ENCODE measurements at places on chromosomes 4 and X. TPM values are rescaled to one million over a fixed set of nuclear protein-coding genes. Genes with fewer than 3 reads are reported as not detected.
A peak's percentile ranks its signal among the peaks of the same experiment; 100 is the strongest.

GRCh38 chr4:40596522-40596921 is 33.1 kb downstream of the RBM47 start:
- peaks cover 6% of the 10 kb centered on the region for H3K27me3 ChIP-seq
- no peak overlapping the region for H3K27ac ChIP-seq
- H3K4me3 ChIP-seq: no peak overlapping the region
- no peak for DNase-seq

- H3K27me3 ChIP-seq: peaks cover 10% of the 10 kb centered on the region
- H3K27ac ChIP-seq: no peak overlapping the region
- no peaks in the 10 kb centered on the region for H3K36me3 ChIP-seq
- peaks cover 2% of the 10 kb centered on the region for H3K4me1 ChIP-seq
Measured at GRCh38 chrX:69493193-69493592, 10.9 kb upstream of the NALF2 start.

DNA sequence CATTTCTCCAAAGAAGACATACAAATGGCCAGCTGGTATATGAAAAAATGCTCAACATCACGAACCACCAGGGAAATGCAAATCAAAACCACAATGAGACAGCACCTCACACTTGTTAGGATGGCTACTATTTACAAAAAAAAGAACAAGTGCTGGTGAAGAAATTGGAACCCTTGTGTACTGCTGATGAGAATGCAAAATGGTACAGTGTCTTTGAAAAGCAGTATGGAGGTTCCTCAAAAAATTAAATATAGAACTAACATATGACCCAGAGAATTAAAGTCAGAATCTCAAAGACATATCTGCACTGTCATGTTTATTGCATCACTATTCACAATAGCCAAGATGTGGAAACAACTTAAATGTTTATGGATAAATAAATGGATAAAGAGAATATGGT is 20.9 kb downstream of the PAGE4 start:
- H3K36me3 ChIP-seq: no peaks in the 10 kb centered on the region
- peaks cover 3% of the 10 kb centered on the region for H3K27me3 ChIP-seq
- DNase-seq: no peak
- H3K4me3 ChIP-seq: no peak overlapping the region

GRCh38 chrX:44536198-44536597 is 6.5 kb downstream of the FUNDC1 start:
- DNase-seq: no peak
- H3K4me3 ChIP-seq: no peak overlapping the region
- no peak overlapping the region for H3K27ac ChIP-seq
- H3K27me3 ChIP-seq: no peaks in the 10 kb centered on the region
- peaks cover 12% of the 10 kb centered on the region for H3K36me3 ChIP-seq

DNA sequence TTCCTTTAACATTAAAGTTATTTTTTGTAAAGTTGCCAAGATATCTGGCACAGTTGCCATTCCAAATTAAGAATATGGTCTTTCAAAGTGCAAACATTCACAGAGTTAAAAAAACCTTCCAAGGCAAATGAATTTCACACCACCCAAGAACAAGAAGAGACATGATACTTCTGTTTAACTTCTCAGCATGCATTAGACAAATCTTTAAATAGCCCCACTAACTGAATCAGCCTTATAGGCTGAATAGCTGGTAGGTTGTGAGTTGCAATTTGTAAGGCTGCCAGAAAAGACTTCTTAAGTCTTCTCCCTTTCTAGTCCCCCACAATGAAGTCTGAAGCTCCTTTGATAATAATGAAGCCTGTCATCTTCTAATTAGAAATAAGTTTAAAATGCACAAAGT is 95.6 kb downstream of the MAPK10 start:
- no peak overlapping the region for H3K4me3 ChIP-seq
- no peaks in the 10 kb centered on the region for H3K4me1 ChIP-seq
- no peaks in the 10 kb centered on the region for H3K36me3 ChIP-seq
- no peak for DNase-seq

GRCh38 chrX:143095321-143095720 is 69.6 kb downstream of the SPANXN4 start:
- no peak overlapping the region for H3K27ac ChIP-seq
- DNase-seq: no peak
- H3K4me3 ChIP-seq: no peak overlapping the region
- no peaks in the 10 kb centered on the region for H3K36me3 ChIP-seq

- H3K4me3 ChIP-seq: no peak overlapping the region
- H3K4me1 ChIP-seq: no peaks in the 10 kb centered on the region
- H3K27ac ChIP-seq: no peak overlapping the region
- H3K36me3 ChIP-seq: no peaks in the 10 kb centered on the region
- DNase-seq: no peak
Measured at GRCh38 chr4:82240410-82240809, 133.4 kb downstream of the HNRNPD start.

Gene FRMPD3
- not detected for total RNA-seq

- peaks cover 7% of the 10 kb centered on the region for H3K4me1 ChIP-seq
- no peak overlapping the region for H3K4me3 ChIP-seq
- no peaks in the 10 kb centered on the region for H3K36me3 ChIP-seq
- DNase-seq: no peak
- no peak overlapping the region for H3K27ac ChIP-seq
Measured at GRCh38 chr4:119623025-119623424, 5.6 kb downstream of the PDE5A start.

GRCh38 chrX:28585767-28586166 is 1.5 kb upstream of the IL1RAPL1 start:
- no peak overlapping the region for H3K4me3 ChIP-seq
- no peak overlapping the region for H3K27ac ChIP-seq
- DNase-seq: no peak
- H3K27me3 ChIP-seq: no peaks in the 10 kb centered on the region
- no peaks in the 10 kb centered on the region for H3K36me3 ChIP-seq

DNA sequence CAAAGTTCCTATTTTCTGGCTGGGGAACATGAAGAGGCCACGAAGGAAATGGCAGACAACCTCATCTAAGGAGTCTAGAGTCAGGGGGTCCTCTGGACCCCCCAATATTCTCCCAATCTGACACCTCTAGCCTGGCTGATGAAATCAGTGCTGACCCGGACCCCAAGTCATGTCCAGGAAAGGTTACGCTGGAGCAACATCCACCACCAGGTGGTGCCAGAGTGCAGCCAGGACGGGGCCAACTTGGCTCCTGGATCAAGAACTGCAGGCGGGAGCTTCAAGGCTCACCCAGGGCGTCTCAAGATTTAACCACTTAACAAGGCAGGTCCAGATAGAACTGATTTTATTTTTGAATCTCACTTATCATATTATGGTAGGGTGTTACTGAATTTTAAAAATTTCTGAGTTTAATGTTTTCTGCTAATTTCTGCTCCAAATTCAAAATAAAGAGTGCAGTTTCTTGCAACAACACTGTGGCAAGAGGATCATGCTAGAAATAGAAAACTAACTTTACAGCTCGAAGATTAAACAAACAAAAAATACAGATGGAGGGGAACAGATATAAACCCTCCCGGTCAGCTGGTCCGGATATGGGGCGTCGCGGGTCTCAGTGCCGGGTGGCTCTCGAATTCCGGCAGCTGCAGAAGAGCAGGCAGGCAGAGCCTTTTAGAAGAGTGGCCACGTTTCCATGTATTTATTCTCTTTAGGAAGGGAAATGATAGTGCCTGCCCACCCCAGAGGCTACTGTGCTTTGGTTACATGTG is 135.5 kb downstream of the AFAP1 start:
- no peak overlapping the region for H3K4me3 ChIP-seq
- peak; percentile 90 for DNase-seq
- peaks cover 32% of the 10 kb centered on the region for H3K36me3 ChIP-seq
- H3K27ac ChIP-seq: peak overlapping the region; percentile 1
- H3K27me3 ChIP-seq: no peaks in the 10 kb centered on the region
- H3K4me1 ChIP-seq: peaks cover 17% of the 10 kb centered on the region

GRCh38 chrX:39845233-39845632 is 252.5 kb downstream of the BCOR start:
- no peak overlapping the region for H3K27ac ChIP-seq
- H3K36me3 ChIP-seq: peaks cover 4% of the 10 kb centered on the region
- H3K4me3 ChIP-seq: no peak overlapping the region
- H3K4me1 ChIP-seq: peaks cover 3% of the 10 kb centered on the region
- no peak for DNase-seq

- no peak for DNase-seq
- peaks cover 56% of the 10 kb centered on the region for H3K4me1 ChIP-seq
- H3K27ac ChIP-seq: no peak overlapping the region
- H3K4me3 ChIP-seq: peak overlapping the region; percentile 78
- no peaks in the 10 kb centered on the region for H3K27me3 ChIP-seq
- peaks cover 12% of the 10 kb centered on the region for H3K36me3 ChIP-seq
Measured at GRCh38 chrX:54180403-54180802, 2.7 kb downstream of the FAM120C start.

DNA sequence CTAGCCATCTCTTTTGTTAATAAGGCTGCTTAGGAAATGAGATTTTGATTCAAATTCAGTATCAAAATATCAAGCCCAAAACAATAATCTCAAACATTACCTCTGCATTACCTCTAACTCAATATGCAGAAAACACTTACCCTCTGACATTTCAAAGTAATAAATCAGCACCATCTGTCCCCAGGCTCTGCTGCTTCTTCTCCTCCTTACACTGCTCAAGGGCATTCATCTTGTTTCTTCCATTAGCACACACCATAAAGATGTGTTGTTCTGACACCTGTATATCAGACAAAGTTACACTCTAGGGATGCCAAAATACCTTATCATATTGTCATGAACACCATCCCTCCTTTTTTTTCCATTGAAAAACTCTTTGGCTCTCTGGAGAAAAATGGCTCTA is 1630.3 kb downstream of the RPA4 start:
- no peaks in the 10 kb centered on the region for H3K4me1 ChIP-seq
- no peaks in the 10 kb centered on the region for H3K27me3 ChIP-seq
- no peak overlapping the region for H3K27ac ChIP-seq
- no peaks in the 10 kb centered on the region for H3K36me3 ChIP-seq
- no peak overlapping the region for H3K4me3 ChIP-seq
- DNase-seq: no peak

- no peaks in the 10 kb centered on the region for H3K36me3 ChIP-seq
- H3K27ac ChIP-seq: no peak overlapping the region
- peaks cover 4% of the 10 kb centered on the region for H3K27me3 ChIP-seq
- no peak overlapping the region for H3K4me3 ChIP-seq
- H3K4me1 ChIP-seq: no peaks in the 10 kb centered on the region
- no peak for DNase-seq
Measured at GRCh38 chr4:68287704-68288392, 42.4 kb upstream of the TMPRSS11B start.

Gene ING2
- total RNA-seq: 11.9 TPM

Gene RNF175
- total RNA-seq: not detected

GRCh38 chrX:110276778-110277177 is 41.1 kb downstream of the AMMECR1 start:
- no peak overlapping the region for H3K4me3 ChIP-seq
- H3K27me3 ChIP-seq: no peaks in the 10 kb centered on the region

DNA sequence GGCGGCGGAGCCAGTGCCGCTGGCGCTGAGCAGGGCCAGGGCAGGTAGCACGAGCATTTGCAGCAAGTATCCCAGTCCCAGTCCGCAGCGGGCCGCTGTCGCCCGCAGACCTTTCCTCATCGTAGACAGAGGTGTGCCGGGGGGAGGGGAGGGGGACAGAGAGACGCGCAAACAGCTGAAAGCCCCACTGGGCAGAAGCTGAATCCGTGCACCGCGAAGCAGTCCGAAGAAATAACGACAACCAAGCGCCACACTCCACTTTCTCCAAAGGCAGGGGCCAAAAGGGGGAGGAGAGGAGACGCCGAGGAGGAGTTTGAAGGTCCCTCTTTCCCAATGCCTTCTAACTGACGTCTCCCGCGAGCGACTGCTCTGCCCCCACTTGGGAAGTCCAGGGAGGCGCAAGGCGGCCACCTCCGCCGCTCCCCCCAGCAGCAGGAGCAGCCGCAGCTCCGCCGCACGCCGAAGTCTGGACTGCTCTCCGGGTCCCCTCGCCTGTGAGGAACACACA is at the start of gene UNC5C:
UNC5C (minus strand) TSS at position 236 of the 508 bp plus-strand sequence.
- H3K27me3 ChIP-seq: peaks cover 50% of the 10 kb centered on the region
- H3K4me3 ChIP-seq: peak within 1 kb of the TSS; percentile 69
- DNase-seq: no peak

DNA sequence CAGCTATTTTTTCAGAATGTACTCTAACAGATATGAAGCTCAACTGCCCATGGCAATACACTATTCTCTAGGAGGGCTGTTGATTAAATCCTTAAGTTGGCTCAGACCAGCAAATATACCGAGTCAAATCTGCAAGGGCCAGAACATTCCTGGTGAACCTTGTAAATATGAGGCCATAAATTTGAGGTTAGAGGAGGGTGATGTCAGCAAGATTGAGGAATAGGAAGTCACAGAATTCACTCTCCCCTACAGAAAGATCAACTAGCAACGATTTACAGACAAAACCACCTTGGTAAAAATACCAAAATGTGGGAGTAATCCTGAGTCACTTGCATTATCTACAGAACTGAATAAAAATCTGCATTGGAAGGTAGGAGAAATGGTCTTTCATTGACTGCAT is 399.3 kb downstream of the GPM6A start:
- H3K4me3 ChIP-seq: no peak overlapping the region
- no peak for DNase-seq
- no peak overlapping the region for H3K27ac ChIP-seq
- no peaks in the 10 kb centered on the region for H3K4me1 ChIP-seq
- H3K36me3 ChIP-seq: no peaks in the 10 kb centered on the region

Gene SRPK3
- not detected for total RNA-seq

GRCh38 chr4:123359449-123360315 is 36.9 kb upstream of the SPRY1 start:
- H3K4me3 ChIP-seq: no peak overlapping the region
- H3K36me3 ChIP-seq: no peaks in the 10 kb centered on the region
- H3K27ac ChIP-seq: no peak overlapping the region
- peaks cover 7% of the 10 kb centered on the region for H3K27me3 ChIP-seq
- H3K4me1 ChIP-seq: no peaks in the 10 kb centered on the region

DNA sequence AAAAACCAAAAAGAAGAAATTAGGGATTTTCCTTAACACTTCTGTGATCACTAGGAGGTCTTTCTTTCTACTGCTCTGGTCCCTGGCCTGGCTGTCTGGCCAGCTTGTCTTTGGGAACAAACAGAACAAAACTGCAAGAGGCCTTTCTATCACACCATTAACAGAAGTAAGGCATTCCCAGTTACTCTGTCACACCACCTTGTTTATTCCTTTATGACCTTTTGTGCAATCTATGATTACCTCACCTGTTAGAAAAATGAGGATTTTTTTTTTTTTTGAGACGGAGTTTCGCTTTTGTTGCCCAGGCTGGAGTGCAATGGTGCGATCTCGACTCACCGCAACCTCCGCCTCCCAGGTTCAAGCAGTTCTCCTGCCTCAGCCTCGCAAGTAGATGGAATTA is 3.0 kb downstream of the METAP1 start:
- no peak for DNase-seq
- no peak overlapping the region for H3K4me3 ChIP-seq
- H3K4me1 ChIP-seq: peaks cover 55% of the 10 kb centered on the region
- H3K36me3 ChIP-seq: no peaks in the 10 kb centered on the region
- H3K27ac ChIP-seq: no peak overlapping the region
- H3K27me3 ChIP-seq: no peaks in the 10 kb centered on the region

DNA sequence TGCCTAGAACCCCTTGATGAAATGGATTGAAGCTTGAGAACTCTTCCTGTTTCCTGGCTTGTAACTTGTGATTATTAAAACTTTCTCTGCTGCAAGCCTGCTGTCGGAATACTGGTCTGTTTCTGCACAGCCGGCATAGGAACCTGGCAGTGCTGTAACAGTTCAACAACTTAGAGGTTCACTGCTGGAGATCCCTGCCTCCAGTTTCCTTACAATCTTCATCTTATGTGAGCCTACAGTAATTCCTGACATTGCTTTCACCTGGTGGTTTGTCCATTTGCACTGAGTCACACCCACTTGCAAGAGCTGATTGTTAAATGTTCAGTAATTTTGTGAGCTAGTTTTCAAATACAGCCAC is 1.3 kb upstream of the SEPSECS start:
- peak overlapping the region; percentile 90 for H3K4me3 ChIP-seq
- H3K4me1 ChIP-seq: peaks cover 39% of the 10 kb centered on the region
- DNase-seq: no peak
- peaks cover 21% of the 10 kb centered on the region for H3K36me3 ChIP-seq
